ENCODE measurements at places on chromosomes 7 and 10.

DNA sequence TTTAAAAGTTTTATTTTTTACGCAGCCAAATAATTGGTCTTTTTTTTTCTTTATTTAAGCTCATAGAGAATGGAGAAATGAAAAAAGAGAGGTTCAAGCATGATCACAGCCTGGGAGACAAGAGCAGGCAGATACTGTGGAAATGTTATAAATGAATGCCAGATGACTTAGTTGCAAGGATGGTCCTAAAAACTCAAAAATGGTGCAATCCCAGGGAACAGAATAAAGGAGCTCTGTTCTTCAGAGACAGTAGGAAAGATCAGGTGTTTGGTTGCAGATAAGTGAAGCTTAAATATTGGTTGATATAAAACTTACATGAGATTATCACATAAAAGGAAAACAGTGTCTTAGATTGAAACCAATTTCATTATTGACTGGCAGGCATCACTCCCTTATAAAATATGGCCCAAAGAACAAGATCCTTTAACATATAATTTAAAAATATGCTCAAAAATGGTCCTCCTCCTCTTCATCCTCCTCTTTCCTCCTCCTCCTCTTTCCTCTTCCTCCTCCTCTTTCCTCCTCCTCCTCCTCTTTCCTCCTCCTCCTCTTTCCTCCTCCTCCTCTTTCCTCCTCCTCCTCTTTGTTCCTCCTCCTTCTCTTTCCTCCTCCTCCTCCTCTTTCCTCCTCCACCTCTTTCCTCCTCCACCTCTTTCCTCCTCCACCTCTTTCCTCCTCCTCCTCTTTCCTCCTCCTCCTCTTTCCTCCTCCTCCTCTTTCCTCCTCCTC is 18.6 kb downstream of the GNAT3 start:
- no peak for DNase-seq

GRCh38 chr10:77297393-77297739 is 340.2 kb downstream of the KCNMA1 start:
- no peak for DNase-seq

GRCh38 chr10:123009105-123009820 is 457 bp downstream of the ACADSB start:
- DNase-seq, result no peak

DNA sequence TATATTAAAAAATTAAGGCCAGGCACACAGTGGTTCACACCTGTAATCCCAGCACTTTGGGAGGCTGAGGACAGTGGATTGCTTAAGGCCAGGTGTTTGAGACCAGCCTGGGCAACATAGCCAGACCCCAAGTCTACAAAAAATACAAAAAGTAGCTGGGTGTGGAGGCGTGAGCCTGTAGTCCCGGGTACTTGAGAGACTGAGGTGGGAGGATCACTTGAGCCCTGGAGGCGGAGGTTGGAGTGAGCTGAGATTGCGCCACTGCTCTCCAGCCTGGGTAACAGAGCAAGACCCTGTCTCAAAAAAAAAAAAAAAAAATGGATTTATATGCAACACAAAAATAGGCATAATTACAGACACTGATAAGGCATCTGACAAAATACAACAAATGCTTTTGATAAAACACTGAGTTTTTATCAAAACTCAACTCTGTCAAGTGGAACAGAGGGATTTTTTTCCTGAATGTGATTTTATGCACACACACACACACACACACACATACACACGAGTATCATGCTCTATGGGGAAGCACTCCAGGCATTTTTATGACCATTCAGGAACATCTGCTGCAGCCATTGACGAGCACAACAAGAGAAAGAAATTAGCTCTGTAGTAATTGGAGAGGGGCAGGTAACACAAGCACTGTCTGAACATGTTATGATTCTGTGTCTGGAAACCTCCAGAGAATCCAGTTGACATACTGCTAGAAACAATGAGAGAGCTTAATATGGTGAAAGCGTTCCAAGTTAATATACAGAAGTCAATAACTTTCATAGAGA is 193.1 kb downstream of the WDR37 start:
- DNase-seq, result no peak

DNA sequence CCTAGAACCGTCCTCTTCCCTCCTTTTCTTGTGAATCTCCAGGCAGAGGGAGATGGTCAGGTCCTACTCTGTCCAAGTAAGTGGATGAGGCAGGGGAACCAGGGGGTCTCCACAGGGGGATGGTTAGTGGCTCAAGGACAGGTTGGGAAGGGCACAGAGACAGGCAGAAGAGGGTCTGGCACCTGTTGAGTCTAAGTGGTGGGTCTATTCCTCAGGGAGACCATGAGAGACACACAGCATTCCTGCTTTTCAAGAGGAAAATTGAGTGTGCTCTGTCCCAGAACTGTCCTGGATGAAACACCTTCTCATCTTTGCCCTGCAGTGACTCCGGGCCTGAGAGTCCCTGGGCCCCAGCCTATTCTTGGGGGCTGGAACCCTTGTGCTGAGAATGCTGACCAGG is 184.8 kb upstream of the GALNT17 start:
- DNase-seq, result no peak

DNA sequence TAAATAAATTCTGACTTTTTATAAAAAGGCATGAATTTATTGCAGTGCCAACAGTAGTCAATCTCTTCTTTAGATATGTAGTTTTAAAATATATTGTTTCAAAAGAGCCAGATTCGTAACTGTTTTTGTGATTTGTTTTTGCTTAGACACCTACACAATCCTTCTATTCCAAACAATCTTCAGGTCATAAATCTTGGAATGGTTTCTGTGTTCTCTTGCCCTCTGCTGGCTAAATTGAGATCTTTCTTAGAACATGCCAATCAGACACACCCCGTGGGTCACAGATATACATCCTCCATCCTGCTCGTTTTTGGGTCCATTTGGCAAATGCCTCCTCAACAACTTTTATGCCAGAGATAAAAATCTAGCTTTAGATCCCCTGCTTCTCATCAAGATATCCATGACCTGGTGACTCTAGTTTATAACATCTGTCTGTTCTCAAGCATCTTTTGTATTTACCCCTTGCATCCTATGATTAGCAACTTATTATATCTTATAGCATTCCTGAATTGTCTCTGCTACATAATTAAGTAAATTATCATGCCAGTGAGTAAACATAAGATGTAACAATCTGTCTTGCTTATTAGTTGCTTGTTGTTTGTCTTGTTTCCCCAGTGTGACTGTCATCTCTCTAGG is 35.3 kb upstream of the IFRD1 start:
- DNase-seq, result peak; percentile 30

- DNase-seq, result no peak
Observed at GRCh38 chr7:118755067-118755625, 530.6 kb downstream of the ANKRD7 start.

DNA sequence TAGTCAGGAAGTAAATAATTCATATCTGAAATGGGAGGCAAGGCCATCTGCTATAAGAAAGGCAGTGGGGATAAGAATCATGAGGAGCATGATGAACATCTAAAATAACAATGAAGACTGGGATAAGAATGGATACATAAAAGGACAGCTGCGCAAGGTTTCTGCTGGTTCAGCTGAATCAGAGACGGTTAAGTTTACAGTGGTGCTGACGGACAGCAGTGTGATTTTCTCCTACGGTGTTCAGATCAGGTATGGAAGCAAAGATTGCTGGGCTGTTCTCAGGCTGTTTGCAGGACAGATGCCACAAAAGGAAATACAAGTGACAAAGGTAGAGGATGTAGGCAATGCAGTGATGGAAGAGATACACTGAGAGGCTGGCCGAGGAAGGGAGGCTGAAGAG is 8.4 kb downstream of the CYCS start:
- DNase-seq, result no peak

- DNase-seq, result no peak
Observed at GRCh38 chr10:114629824-114630730, 28.0 kb downstream of the ABLIM1 start.

GRCh38 chr7:1105189-1105588 is 17.3 kb downstream of the GPER1 start:
- no peak for DNase-seq

GRCh38 chr7:150580638-150581394 is 13.6 kb downstream of the GIMAP4 start:
- DNase-seq, result no peak

DNA sequence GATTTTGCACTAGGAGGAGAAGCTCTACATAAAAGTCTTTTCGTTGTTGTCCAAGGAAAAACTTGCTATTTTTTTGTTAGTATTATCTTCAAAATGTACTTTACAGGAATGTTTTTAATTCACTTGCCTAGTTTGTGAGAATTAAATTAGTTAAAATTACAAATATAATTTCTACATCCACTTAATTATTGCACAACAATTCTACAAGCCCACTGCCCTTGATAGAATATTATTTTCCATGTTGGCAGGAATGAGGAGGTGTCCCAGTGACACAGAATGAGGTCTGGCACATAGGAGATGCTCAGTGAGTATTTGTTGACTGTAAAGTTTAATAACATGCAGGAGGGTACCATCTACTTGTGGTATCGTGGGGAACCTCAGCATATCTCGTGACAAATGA is 255.4 kb downstream of the SDHAF3 start:
- no peak for DNase-seq

GRCh38 chr7:108836256-108836655 is 266.6 kb downstream of the DNAJB9 start:
- no peak for DNase-seq
